Inflammatory macrophage treated with lipopolysaccharide for 4 hours (primary cell): ENCODE measurements at places on chromosomes 6 and 20.

- DNase-seq = no peak
Measured at GRCh38 chr6:14934013-14934412, 311.9 kb upstream of the JARID2 start.

GRCh38 chr6:12923644-12924235 lies 207.2 kb downstream of the PHACTR1 start:
- DNase-seq = no peak

GRCh38 chr6:43240950-43241349 lies 2.3 kb upstream of the TTBK1 start:
- DNase-seq = peak; percentile 49

- DNase-seq = peak; percentile 87
Measured at GRCh38 chr20:53611449-53611894, 17.8 kb upstream of the ZNF217 start.

DNA sequence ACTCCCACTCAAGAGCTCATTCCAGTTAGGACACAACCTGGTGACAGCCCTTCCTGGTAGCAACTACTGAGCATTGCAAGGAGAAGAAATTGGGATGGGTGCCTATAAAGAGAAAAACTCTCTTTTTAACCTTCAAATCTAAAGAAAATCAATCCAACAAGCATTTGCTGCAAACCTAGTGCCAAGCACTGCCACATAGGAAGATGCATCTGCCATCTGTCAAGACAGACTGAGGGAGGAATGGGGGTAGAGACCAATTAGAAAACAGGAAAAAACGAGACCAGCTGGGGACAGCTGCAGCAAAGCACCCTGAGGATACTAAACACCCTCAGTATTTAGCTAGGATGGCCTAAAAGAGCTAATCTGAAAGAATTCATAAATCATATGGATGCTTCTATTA lies 27.9 kb downstream of the HLA-DMB start:
- no peak for DNase-seq

- DNase-seq = no peak
Measured at GRCh38 chr6:158570681-158570962, 10.7 kb downstream of the TMEM181 start.

- DNase-seq = peak; percentile 63
Measured at GRCh38 chr6:32973144-32974015, 5.0 kb downstream of the BRD2 start.

DNA sequence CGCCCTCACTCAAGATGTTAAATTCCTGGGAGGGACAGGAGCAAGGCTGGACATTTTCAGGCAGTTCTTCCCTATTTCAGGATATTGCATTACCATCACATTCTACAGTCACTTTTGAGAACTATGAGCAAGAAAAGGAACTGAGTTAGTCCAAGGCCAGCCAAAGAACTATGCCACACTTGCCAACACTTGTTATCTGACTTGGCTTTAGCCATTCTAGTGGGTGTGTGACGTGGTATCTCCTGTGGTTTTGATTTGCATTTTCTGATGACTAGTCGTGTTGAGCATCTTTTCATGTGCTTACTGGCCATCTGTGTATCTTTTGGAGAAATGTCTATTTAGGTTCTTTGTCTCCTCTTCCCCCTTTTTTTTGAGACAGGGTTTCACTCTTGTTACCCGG lies 12.0 kb downstream of the XRN2 start:
- peak; percentile 96 for DNase-seq

- DNase-seq = no peak
Measured at GRCh38 chr6:97669191-97670031, 386.4 kb upstream of the MMS22L start.

DNA sequence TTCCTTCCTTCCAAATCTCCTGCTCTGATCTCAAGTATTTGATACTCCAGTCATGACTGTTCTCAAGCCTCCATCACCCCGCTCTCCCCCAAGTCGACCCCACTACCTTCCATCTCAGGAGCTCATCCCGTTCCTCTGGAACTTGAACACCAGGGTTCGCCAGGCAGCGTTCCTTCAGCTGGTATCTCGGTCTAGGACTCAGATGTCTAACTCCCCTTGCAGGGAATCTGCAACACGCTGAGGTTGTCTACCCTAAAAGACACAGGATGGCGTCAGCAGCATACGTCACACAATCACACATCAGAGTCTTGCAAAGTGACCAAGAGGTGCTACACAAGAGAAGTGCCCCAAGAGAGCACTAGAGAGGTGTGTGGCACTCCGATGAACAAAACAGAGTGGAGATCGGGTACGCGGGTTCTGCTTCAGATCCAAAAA lies 706 bp downstream of the ZNF184 start:
- DNase-seq = peak; percentile 42

DNA sequence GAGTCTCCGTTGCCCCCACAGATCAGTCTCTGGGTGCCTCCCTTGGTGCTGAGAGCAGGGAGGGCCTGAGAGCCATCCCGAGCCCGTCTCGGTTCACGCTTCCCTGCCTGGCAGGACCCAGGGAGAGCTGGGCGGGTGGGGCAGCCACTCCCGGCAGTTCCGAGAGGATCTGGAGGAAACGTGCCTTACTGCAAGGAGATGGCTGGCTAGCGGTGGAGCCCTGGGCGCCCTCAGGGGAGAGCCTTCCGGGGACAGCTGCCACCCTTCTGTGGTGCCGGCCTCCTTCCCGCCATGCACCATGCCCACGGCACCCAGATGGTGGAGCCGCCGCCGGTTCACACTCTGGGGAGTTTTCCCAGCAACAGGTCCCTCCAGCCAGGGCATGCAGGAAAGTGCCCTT lies 45.8 kb upstream of the SLCO4A1 start:
- no peak for DNase-seq

GRCh38 chr6:24355393-24355792 lies 2.5 kb downstream of the DCDC2 start:
- DNase-seq = no peak

DNA sequence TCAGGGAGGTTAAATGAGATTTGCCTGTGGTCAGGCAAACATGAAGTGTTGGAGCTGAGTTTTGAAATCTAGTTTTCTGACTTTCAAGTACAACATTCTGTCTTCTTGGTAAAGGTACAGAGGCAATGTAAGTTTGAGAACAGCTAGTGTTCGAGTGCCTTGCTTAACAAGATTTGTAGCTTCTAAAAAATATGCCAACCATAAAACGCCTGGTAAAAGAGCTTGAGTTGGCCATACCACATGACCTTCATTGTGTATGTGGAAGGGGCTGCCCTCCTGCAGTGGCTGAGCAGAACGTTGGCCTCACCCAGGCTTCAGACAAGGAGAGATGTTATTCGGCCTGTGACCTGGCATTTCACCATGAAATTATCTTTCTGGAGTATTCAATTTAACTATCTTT lies 86.5 kb downstream of the MAP7 start:
- DNase-seq = no peak

DNA sequence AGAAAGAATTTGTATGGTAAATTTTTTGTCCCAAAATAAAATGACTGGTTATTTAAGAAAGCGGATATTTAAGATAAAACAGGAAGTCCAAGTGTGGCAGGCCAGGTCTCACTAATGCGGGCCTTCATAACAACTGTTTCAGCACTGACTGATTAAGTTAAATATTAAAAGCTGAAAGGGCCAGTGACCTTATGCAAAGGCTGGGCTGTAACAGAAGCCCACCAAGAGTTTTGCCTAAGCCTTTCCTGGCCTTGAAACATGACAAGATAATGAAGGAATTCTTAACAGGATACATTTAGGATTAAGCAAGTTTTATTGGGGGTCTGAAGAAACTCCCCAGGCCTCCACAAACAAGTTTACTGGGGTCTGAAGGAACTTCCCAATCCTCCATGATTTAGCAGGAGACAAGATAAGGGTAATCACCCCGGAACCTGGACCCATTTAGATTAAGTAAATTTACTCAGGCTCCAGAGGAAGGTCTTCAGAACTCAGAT lies 36.3 kb downstream of the ZNF133 start:
- peak; percentile 3 for DNase-seq

- no peak for DNase-seq
Measured at GRCh38 chr6:6993503-6994237, 114.1 kb upstream of the RREB1 start.

GRCh38 chr6:148416330-148416965 lies 73.8 kb downstream of the SASH1 start:
- no peak for DNase-seq

GRCh38 chr6:43220439-43220951 lies 8.8 kb downstream of the DNPH1 start:
- no peak for DNase-seq

DNA sequence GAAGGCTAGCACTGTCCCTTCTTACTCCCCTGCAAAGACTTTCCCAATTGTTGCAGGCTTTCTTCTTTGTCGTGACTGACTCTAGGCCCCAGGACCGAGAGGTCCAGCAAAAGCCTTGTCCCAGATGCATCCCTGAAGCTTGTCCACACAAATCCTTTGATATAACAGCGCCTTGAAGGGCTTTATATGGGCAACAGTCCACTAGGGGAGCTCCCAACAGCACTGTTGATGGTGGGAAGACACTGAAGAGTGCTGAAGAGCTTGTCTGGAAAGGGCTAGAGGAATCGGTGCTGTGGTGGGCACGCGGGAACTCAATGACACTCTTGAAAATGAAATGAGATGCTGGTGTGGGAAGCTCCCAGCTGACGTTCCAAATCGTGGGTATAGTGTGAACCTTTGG lies 316.1 kb upstream of the CDH4 start:
- no peak for DNase-seq

GRCh38 chr6:120894077-120894476 lies 440.2 kb downstream of the TBC1D32 start:
- DNase-seq = no peak

DNA sequence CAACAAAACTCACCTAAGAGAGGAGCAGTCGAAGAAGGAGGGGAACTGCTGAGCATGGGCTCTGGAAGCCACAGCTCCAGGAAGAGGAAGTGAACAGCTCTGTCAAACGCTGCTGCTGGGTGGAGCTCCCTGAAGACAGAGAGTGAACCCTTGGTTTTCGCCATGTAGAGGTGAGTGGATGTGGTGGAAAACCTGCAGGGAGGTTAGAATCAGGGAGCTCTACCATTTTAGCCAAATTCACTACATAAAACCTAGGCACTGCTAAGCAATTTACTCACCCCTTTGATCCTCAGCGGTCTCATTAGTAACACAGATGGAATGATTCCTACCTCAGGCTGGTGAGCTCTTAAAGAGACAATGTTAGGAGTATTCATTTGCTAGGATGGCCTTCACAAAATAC lies 19.4 kb upstream of the TFAP2A start:
- DNase-seq = no peak

DNA sequence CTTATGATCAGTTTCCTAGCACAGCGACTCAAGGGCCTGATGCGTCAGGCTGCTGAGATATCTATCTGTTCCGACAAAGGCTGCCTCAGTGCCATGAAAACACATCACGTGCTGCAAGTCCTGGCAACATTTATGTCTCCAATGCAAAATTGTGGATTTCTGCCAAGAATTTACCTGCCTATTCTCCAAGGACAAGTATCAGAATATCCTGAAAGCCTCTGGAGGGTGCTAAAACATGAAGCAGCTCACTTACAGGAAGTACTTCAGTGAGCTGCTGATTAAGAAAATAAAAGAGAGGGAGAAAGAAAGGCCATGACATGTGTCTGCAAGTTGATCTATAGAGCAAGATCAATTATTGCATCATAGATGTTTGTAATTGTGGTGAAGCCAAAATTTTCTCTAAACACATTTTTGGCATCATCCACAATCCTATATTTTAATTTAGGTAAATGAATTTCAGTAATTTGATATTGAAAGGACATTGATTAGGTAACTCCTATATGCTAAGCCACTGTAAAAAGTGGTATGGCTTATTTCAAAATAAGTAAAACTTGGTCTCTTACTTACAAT lies 25.8 kb upstream of the TPBG start:
- no peak for DNase-seq

DNA sequence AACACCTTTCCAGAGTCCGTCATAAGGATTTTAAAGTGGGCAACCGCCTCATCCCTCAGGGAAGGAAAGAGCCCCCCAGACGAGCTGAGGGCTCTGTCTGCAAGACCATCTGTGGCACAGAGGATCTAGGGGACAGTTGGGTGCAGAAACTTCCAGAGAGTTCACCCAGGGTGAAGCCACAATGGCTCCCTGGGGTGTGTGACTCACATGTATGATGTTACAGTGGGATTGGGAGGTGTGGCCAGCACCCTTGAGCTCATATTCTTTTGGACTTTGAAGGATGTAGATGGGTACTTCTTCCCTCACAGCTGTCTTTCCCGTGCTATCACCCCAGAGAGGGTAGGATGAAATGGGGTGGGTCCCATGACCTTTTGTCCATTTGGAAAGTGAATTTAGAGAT lies 95.5 kb downstream of the NCR2 start:
- DNase-seq = peak; percentile 25

DNA sequence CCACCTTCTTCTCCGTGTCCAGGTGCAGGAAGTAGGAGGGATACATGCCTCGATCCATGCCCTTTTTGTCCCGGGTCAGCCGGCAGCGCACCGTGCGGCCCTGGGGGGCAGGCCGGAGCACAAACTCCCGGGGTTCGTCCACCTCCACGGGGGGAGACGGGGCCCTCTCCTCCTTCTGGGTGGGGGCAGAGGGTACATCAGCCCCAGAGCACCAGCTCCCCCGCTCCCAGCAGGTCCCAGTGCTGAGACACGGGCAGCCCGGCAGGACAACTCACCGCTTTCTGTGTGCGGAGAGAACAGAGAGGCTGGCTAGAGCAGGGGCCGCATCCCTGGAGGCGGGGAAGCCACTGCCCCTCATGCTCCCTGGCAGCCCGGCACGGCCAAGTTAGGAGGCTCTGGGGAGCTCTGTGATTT lies 6.7 kb downstream of the TULP1 start:
- no peak for DNase-seq

GRCh38 chr20:49676581-49677291 lies 36.9 kb downstream of the B4GALT5 start:
- DNase-seq = peak; percentile 89

DNA sequence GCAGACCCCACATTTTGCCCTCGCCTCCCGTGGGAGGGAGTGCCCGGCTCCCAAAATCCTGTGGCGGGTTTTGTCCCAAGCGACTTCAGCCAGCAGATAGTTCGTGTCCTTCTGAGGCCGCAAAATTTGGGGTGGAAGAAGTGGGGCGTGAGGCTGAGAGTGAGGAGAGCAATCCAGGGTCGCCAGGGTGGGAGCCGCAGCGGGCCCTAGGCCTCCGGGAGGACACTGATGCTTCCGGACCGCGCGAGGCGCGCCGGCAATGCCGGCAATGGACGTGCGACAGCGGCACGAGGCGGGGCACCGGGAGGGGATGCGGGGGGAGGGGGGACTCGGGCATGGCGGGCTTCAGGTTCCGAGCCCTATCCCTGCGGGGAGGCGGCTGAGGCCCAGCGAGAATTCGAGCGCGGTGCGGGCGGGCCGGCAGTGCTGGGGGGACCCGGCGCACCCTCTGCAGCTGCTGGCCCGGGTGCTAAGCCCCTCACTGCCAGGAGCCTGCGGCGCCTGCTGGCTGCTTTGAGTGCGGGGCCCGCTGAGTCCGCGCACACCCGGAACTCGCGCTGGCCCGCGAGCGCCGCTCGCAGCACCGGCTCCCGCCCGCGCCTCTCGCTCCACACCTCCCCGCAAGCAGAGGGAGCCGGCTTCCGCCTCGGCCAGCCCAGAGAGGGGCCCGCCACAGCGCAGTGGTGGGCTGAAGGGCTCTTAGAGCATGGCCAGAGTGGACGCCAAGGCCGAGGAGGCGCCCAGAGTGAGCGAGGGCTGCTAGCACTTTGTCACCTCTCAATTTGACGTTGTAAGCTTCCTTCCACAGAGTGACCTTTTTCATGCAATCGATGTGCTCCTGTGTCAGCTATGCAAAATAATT lies 143.8 kb downstream of the LPA start:
- DNase-seq = peak; percentile 47

GRCh38 chr6:84560436-84561390 lies 203.7 kb downstream of the TBX18 start:
- no peak for DNase-seq
